ENCODE measurements at places on chromosomes 4 and X.
A peak's percentile ranks its signal among the peaks of the same experiment; 100 is the strongest.

DNA sequence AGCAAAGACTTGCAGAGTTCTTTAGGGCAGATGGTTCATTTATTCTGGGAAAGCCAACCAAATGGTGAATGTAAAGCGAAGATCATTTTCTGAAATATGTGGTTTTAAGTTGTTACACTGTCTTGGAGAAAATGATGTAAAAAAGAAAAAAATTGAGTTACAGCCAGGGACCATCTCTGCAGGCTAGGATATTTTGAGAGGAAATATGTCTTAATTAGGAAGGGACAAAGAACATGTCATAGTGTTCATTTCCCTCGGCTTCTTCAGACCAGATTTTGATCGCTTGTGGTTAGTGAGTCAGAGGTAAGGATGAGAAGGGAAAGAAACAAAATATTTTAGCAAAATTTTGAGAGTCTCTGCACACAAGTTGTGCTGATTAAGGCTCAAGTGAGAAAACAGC lies 59.0 kb upstream of the C1QTNF7 start:
- no peak for DNase-seq

DNA sequence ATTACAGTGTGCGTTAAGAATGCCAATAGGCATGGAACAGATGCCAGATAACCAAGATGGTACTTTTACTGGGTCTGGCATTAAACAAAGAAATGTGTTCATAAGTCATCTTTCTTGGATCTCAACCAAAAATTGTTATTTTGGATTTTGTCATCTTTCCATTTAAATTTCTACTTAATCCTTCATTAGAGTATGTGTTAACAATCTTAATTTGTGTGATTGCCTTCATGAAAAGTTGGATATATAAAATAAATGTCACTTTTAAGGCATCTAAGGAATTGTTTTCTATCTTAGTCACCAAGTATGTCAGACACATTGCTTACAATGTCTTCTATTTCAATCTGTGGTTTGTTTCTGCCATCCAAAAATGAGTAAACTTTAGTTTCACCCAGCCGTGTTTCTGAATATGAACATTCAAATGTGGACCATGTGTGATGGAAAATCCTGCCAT lies 87.5 kb downstream of the PALLD start:
- DNase-seq, result no peak

DNA sequence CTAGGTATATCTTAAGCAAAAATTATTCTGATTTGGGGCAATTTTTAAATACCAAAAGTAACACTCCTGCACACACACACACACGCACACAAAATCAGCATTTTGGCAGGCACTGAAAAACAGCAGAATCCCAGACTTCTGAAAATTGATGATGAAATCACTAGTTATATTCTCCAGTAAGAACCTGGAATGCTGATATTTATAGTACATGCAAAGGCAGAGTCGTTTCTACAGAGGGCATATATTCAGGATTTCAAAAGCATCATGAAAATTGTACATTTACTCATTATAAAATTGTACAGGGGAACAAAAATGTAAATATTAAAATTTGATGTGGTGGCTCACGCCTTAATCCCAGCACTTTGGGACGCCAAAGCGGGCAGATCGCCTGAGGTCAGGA lies 352.5 kb upstream of the PITX2 start:
- DNase-seq, result no peak

DNA sequence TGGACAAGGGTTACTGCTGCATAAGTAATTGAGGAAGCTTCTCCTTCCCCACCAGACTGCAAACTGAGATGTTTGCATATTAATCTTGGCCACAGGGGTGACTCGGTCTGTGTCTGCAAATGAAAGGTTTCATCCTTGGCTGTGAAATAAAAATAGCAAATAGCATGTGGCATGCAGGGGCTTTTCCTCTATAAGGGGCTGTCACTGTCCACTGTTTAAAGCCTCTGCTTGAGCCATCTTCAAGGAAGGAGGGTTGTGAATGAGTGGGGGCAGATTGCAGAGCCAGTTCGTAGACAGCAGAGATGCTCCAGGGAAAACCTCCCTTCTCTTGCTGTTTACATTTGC lies 33.3 kb downstream of the TMSB4X start:
- no peak for DNase-seq

- no peak for DNase-seq
Observed at GRCh38 chrX:102345916-102346315, 93.9 kb downstream of the NXF2B start.

GRCh38 chr4:27270435-27270834 lies 409.8 kb downstream of the STIM2 start:
- DNase-seq, result peak; percentile 99

DNA sequence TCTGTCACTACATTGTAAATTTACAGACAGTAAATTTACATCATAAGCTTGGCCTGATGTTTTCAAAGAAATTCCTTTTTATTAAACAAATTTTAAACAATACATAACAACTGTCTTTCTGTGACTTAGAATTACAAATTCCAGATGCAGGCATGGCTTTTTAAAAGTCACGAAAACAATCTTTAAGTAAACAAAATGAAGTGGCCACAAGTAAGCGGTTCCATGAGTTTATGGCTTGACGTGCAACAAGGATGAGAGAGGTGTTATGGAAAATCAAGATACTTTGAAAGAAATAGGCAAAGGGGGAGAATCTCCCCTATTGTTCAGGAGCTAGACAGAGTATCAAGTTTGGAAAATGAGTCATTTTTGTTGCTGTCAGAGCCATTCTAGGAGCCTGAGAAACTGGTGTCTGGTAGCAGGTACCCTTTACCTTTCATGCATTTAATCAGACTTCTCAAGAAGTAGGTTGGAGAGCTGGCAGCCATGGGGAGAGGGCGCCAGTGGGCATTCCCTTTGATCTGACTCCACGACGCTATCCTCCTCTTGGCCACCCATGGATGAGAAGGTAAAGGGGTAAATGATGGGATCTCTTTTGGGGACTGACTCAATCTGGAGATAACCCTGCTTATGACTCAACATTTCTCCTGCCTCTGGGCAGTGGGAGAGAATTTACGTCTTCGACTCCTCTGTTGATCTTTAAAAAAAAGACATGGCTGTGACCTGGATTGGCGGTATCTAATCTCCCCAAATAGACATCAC lies 217.2 kb downstream of the SPRY1 start:
- DNase-seq, result no peak

- DNase-seq, result peak; percentile 92
Observed at GRCh38 chrX:9530848-9531274, 66.0 kb downstream of the TBL1X start.

GRCh38 chr4:183638436-183638835 lies 20.5 kb downstream of the RWDD4 start:
- no peak for DNase-seq

GRCh38 chrX:115898382-115899001 lies 272.1 kb upstream of the AGTR2 start:
- DNase-seq, result peak; percentile 51

GRCh38 chrX:114619874-114620273 lies 36.0 kb downstream of the HTR2C start:
- no peak for DNase-seq

GRCh38 chr4:5976431-5976830 lies 41.8 kb downstream of the C4orf50 start:
- DNase-seq, result no peak

DNA sequence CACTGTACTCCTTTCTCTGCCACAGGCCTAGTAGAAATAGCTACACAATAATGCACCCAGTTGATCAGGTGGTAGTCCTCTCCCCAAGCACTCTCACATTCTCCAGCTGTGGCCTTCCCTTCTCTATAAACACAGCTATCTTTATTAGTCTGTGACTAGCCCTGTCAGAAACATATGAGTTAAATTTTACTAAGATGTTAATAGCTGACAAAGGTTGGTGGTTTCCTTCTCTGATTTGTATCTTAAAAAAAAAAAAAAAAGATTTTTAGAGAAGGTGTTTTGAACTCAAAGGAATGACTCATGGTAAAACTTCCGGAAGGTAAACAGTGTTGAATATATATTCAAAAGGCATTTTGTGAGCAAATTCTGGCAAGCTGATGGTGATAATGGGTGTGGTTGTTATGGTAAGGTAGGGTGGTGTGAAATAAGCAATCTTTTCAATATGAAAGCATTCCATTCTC lies 327.4 kb downstream of the PPP3CA start:
- no peak for DNase-seq

DNA sequence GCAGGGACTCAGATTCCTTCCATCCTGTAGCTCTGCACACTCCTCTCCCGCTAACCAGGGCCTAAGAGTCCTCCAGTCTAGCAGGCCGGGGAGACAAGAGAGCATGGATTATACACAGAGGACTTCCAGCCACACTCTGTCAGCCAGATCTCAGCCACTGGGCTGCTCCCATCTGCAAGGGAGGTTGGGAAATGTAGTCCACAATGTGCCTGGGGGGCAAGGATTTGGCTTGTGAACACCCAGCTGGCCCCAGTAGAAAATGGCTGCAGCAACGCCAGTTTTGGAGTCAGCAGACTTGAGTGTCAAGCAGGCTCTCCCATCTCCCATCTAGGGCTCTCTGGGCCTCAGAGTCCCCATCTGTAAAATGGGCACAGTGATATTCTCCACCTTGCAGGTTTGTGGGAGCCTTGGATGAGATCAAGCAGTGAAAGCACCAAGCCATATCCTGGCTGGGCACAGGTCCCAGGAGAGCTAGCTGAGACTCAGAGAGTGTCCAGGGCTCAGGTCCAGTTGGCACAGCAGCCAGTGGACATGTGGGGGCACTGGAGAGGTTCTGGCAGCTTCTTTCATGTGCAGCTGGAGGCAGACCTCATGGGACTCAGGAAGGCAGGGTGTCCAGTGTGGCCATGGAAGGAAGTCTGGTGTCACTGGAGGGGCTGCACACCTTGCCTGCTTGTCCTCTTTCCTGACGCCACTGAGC lies 14.6 kb downstream of the PSAPL1 start:
- DNase-seq, result no peak

- DNase-seq, result no peak
Observed at GRCh38 chrX:7815166-7815805, 27.7 kb upstream of the VCX start.

GRCh38 chr4:154602404-154603020 lies 9.9 kb downstream of the FGG start:
- no peak for DNase-seq

- DNase-seq, result no peak
Observed at GRCh38 chr4:112279025-112279881, 6.5 kb downstream of the TIFA start.

- no peak for DNase-seq
Observed at GRCh38 chr4:2686379-2687265, 69.5 kb downstream of the TNIP2 start.

DNA sequence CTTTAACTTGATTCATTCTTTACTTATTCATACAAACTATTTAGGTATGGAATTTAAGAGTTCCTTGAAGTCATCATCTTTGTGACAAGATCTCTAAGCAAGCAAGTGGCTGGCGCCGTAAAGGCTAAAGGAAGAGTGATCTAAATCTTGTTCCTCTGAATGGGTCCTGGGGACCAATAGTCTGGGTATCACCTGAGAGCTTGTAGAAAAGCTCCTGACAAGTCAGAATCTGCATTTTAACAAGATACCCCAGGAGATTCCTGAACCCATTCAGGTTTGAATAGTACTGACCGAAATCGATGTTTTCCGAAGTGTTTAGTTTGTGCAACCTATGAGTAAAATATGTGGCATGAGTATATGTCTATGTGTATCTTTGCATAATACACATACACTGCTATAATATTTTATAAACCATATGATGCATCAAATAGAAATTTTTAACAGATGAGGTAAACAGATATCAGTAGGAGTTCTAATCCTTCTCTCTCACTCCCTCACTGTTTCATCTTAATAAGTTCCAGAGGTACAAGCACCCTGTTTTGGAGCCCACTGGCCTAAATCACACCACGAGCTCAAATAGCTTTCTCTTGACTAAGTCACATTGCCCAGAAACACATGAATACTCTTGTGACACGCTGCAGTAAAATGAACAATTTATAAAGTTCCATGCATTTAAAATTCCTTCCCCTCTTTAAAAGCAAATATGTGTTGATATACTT lies 170.0 kb downstream of the RELL1 start:
- DNase-seq, result no peak

DNA sequence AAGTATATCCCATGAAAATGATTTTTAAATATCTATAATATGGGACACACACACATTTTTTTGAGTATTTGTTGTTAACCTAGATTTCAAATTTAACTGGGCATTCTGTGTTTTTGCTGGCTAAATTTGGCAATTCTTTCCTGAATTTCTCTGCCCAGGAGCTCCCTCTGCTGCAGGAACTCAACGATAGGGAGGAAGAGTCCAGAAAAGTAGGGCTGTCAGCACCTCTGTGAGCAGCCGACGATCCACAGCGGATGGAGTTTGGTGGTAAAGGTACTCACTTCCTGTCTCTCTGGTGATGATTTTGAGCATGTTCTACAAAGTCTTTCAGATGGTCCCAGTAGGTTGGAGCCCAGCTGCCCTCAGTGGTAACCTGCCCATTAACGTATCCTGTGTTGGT lies 23.1 kb upstream of the TMEM184C start:
- no peak for DNase-seq

All from NCI-H2081 (cell line).